ENCODE measurements at places on chromosomes 5 and 9.

- DNase-seq = no peak
Observed at GRCh38 chr5:10406651-10407050, 35.0 kb upstream of the ROPN1L start.

DNA sequence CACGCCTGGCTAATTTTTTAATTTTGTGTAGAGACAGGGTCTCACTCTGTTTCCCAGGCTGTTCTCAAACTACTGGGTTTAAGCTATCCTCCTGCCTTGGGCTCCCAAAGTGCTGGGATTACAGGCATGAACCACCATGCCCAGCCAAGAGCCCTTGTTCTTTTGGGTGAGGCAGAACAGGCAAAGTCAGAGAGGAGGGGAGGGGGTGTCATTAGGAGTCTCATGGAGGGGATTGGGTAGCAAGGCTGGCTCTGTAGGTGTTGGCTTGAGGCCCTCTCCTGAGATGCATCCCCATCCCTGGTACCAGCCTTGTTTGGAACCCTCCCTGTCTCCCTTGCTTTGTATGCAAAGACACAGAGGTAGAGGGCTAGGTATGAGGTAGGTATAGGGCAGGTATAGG, 24.1 kb downstream of the GSN start:
- no peak for DNase-seq

- DNase-seq = no peak
Observed at GRCh38 chr5:10486511-10487344, 45.0 kb downstream of the ROPN1L start.

GRCh38 chr5:119079318-119079921, 8.5 kb downstream of the DMXL1 start:
- no peak for DNase-seq

- peak; percentile 62 for DNase-seq
Observed at GRCh38 chr5:141923448-141924313, at the start of gene DELE1. Gene DELE1 (plus strand): TSS chr5:141923871. CDS start chr5:141923942, 71 bp downstream.

Measured in SK-N-MC (cell line).